Stimulated activated CD8-positive, alpha-beta memory T cell treated with anti-CD3 and anti-CD28 coated beads, Interleukin-2, amount 100 ng/mL, for 48 hours (primary cell): ENCODE measurements at places on chromosomes 4 and X.

DNA sequence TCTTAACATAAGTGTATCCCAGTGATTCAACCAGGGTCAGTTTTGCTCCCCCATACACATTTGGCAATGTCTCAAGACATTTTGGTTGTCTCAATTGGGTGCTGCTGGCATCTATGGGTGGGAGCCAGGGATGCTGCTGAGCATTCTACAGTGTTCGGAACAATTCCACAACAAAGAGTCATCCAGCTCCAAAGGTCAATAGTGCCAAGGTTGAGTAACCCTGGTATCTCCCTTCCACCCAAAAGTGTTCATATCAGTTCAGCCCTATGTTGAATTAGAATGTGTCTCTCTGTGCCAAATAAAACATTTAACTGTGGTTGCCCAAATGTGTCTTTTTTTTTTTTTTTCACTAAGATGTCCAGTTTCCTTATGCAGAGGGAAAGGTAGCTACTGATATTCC, 129.4 kb upstream of the RAI2 start:
- DNase-seq = no peak

DNA sequence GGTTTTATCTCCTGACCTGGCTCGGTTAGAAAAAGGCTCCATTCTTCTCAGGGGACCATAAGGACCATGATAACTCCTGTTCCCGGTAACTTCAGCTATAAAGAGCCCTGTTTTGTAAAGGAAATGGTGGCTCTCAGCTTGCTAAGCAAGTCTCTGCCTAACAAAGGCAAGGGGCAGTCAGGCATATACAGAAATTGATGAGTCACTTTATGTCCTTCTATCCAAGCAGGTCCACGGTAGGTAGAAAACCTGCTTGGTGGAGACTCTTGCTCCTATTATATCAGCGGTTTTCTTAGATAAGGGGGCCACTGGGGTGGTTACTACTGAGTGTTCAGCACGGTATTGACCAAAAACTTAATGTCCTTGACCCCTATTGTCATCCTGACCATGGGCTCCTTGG, 203.0 kb upstream of the KLF8 start:
- no peak for DNase-seq

DNA sequence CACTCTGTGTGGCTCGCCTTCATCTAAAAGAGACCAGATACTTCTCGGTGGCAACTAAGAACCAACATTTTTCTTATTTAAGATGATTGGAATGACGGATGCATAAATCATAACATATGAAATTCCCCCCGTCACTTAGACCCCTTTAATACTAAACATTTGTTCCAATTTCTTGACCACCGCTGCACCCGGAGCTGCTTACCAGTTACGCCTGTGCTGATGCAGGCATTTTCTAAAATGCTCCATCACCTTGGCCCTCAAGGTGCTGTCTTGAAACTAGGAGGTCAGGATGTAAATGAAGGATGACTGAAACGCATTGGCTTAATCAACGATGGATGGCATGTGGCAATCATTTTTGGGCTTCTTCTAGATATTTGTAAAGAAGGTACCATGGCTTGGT, 130.0 kb downstream of the CPZ start:
- no peak for DNase-seq

DNA sequence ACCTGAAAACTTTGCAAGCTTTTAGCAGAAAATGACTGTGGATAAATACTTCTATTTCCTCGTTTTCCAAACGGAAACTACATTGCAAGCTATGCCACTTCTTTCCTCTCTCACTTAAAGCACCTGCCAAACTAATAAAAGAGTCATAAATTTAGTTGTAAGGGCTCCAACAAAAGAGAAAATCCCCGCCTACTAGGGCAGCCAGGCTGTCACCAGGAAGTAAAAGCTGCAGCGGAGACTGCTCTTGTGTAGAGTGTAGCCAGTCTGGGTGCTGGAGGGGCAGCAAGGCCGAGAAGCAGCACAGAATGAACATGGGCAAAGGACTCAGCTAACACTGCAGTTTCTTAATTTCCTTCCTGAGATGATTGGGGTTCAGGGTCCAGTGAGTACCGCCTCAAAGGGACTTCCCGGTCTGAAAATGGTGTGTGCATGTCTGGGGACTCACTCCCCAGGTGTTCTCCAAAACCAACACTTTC, 89.3 kb upstream of the MAML3 start:
- no peak for DNase-seq

GRCh38 chr4:153205757-153206156, 1.5 kb downstream of the TRIM2 start:
- DNase-seq = no peak

DNA sequence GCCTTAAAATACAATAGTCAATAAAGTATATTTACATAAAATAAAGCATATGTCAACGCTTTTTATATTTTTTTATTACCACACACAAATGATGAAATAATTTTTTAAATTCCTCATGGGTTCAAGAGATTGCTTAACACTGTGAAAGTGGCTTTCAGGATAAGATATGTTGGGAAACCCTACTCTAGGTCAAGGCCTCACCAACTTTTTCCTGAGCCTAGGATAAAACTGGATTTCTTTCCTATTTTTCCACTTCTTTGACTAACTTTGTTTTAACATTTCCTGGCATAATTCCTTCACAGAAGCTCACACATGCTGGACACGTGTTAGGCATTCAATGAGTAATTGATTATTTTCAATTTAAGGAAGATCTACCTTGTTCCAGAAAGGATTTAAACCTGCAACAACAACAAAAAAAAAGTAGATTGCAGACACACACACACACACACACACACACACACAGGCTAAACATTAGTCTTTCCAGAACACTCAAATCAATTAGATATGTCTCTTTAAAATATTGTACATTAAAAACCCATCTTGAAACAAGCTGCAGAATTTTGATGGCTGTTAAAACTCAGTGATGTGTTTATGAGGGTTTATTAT, 9.1 kb downstream of the KLB start:
- no peak for DNase-seq

- no peak for DNase-seq
Measured at GRCh38 chr4:15398001-15398400, 29.8 kb upstream of the C1QTNF7 start.

DNA sequence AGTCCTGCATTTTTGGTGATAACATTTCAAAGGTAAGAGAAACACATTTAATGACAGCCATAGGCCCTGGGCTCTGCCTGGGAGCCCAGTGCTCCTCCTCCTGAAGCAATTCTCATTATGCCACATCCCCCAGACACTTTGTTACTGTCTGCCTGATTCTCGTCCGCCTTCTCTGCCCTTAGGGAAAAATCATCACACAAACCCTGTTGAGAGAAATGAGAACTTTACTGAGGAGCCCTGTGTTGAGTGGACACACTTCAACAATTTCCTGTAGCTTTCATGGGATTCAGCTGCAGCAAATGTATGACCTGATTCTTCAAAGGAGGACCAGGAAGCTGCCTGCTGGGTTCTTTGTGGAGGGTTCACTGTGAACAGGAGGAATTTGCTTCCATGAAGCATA, 566.5 kb upstream of the FRG1 start:
- no peak for DNase-seq

GRCh38 chr4:82797405-82798111, 1.0 kb downstream of the SCD5 start:
- no peak for DNase-seq

GRCh38 chr4:10458177-10458576, 951 bp upstream of the ZNF518B start:
- no peak for DNase-seq

GRCh38 chr4:16492872-16493271, 266.6 kb upstream of the TAPT1 start:
- no peak for DNase-seq

DNA sequence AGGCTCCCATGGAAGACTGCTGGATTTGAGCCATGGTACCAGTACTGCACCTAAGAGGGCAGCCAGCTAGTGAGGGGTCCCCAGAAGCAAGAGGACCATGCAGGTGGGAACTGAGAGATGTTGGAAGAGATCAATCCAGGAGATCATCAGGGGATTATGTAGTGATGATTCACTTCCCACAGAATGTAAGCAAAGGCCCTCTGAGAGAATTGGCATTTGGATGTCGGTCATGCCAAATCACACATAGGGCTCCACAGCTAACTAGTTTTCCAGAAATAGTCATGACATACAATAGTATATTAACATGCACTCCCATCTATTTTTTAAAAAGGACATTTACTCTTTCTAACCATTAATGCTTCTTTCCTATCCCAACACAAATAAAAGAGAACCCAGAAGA, 112.5 kb downstream of the RASGEF1B start:
- no peak for DNase-seq

DNA sequence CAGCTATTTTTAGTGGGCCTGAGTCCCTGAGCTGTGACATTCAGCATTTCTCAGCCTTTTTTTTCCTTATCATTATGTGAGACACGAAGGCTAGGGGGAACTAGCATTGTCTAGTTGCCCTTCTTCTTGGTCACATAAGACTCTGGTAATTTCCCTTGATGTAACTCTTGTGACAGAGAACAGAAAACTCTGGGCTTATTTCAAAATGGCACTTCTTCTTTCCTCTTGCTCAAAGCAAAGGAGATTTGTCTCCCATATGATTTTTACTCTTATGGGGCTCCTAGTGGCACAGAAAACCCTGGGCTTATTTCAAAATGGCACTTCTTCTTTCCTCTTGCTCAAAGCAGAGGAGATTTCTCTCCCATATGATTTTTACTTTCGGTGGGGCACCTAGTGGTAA, 14.7 kb downstream of the ATXN3L start:
- DNase-seq = no peak

- no peak for DNase-seq
Measured at GRCh38 chrX:119996600-119997524, 53.3 kb upstream of the NKAP start.

DNA sequence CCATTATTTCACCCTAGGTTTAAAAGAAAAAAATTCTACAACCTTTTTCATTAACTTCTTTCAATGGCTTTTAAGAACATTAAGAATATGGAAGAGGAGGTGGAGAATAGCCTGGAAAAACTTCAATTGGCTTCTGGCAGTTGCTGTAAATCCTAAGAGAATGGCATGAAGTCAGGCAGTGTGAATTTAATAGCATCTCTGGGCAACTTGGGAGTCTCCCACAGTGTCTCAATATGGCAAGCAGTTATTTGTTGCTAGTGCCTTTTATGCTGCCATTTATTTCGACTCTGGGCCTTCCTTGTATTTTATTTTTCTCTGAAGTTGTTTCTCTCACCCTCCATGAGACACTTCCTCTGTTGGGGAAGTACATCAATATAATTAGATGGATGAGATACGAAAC, 322.1 kb downstream of the CBLL2 start:
- DNase-seq = no peak

DNA sequence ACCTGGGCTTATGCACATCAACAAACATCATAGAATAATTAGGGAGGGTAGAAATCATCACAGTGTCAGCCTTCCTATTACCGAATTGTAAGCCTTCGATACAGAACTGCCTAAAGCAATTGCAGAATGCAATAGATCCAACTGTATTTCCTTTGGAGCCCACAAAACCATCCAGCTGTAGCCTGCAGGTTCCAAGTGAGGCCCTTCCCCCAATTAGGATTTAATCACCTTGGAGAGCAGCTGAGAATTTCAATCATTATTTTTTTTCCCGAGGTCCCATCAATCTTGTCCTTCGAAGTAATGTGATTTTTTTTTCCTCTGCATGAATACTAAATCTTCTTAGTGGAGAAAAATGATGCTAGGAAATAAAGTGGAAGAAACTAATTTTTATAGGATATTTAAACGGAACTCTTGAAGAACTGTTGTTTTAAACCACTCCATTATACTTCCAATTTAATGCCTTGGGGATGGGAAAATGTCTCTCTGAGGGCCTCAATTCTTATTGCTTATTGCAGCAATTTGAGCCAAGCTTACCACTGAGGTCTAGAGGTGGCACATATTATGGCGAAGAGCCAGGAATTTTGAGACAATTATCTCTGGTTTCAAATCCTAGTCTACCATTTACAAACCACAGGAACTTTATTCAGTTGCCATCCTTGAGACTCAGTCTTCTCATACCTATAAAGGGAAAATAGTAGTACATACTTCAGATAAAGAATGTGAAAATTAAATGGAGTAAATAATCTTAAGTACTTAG, 953.4 kb upstream of the IGFBP7 start:
- DNase-seq = no peak
